Naive B cell (primary cell): ENCODE measurements at places on chromosomes 6 and 20. TPM values are rescaled to one million over a fixed set of nuclear protein-coding genes. Genes with fewer than 3 reads are reported as not detected.

The IYD gene
- polyA plus RNA-seq: not detected

DNA sequence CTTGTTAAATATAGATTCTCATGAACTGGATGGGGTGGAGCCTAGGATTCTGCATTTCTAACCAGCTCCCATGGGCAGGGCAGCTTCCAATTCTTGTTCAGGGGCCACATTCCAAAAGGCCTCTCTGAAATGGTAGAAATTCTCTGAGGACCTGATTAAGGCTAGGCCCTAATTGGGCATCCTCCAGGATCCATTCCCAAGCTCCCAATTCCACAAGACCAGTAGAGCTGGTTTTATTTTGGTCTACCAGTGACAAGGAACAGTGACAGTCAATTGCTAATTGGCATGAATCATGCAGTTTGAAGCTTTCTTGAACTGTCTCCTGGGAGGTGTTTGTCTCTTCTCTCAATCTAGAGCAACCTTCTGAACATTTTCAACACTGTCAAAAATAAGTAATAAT lies 3.0 kb downstream of the THBD start:
- no peaks in the 10 kb centered on the region for H3K36me3 ChIP-seq
- peaks cover 36% of the 10 kb centered on the region for H3K27me3 ChIP-seq
- no peak overlapping the region for H3K27ac ChIP-seq
- no peak overlapping the region for H3K4me3 ChIP-seq
- peaks cover 12% of the 10 kb centered on the region for H3K4me1 ChIP-seq
- no peak for DNase-seq

DNA sequence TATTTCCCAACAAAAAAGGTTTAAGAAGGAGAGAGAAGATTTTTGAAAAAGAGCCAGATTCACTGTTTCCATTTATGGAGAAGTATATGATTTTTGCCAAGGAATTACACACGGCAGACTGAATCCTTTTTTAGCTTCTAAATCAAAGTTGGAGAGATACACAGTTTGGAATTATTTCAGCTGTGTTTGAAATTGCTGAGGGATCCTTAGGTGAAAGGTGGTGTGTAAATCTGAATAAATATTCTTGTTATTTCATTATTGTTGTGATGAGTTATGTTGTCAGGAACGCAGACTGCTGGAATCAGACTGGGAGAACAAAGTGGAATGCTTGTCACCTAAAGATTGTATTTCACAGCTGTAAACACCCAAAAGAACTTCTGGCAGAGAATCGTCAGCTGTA lies 168.5 kb upstream of the AKIRIN2 start:
- DNase-seq: no peak
- H3K4me3 ChIP-seq: no peak overlapping the region
- no peaks in the 10 kb centered on the region for H3K36me3 ChIP-seq
- no peaks in the 10 kb centered on the region for H3K4me1 ChIP-seq
- no peak overlapping the region for H3K27ac ChIP-seq
- peaks cover 13% of the 10 kb centered on the region for H3K27me3 ChIP-seq

- no peaks in the 10 kb centered on the region for H3K27me3 ChIP-seq
- H3K4me1 ChIP-seq: no peaks in the 10 kb centered on the region
- no peak overlapping the region for H3K4me3 ChIP-seq
- DNase-seq: no peak
- H3K36me3 ChIP-seq: peaks cover 11% of the 10 kb centered on the region
Observed at GRCh38 chr20:17759449-17759848, 59.7 kb downstream of the BANF2 start.
